Nephron progenitor cell (in vitro differentiated cells): ENCODE measurements at places on chromosomes 3 and 15.

GRCh38 chr15:80822256-80822655 is 43.1 kb downstream of the CEMIP start:
- no peak for DNase-seq

GRCh38 chr3:60703008-60703407 is 548.2 kb downstream of the FHIT start:
- no peak for DNase-seq

- no peak for DNase-seq
Measured at GRCh38 chr3:157786211-157786610, 283.0 kb upstream of the VEPH1 start.

GRCh38 chr3:194886836-194887235 is 201.2 kb downstream of the FAM43A start:
- no peak for DNase-seq

GRCh38 chr15:69885173-69885955 is 212.4 kb downstream of the TLE3 start:
- DNase-seq: no peak

GRCh38 chr15:49462232-49462844 is 39.3 kb downstream of the FGF7 start:
- no peak for DNase-seq

- peak; percentile 65 for DNase-seq
Measured at GRCh38 chr3:51955893-51956770, 951 bp downstream of the GPR62 start.

DNA sequence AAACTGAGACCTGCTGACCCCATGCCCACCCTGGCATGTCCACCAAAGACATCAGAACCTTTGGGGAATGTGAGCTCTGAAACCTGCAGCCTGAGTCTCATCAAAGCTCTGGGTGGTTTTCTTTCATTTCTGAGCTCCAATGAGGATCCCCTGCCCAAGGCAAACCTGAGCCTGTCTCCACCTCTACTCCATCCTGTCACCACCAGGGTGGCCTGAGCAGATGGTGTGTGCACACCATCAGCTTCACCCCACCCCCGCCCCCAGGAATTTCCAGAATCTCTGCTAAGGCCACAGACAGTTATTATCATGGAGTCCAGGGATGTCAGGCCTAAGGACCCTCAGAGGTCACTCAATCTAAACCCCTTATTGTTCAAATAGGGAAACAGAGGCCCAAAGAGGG is 1.3 kb downstream of the XIRP1 start:
- no peak for DNase-seq

DNA sequence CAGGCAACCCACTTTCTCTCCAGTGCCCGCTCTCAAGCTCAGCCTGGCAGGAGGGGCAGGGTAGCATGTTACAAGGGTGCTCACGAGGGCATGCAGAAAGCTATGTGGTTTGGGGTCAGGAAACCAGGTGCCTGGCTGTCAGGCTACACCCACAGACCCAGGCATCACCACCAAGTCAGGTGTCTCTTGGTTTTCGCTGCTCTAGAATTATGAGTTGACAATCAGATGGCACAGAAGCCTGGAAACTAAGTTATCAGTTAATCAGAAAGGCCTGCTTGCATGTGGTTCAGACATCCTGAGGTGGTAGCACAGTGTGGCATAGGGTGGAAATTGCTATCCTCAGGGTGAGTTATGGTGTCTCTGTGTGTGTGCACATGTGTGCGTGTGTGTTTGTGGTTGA is 16.2 kb upstream of the CCR9 start:
- no peak for DNase-seq

- no peak for DNase-seq
Measured at GRCh38 chr3:37964716-37965115, 25.9 kb upstream of the VILL start.

DNA sequence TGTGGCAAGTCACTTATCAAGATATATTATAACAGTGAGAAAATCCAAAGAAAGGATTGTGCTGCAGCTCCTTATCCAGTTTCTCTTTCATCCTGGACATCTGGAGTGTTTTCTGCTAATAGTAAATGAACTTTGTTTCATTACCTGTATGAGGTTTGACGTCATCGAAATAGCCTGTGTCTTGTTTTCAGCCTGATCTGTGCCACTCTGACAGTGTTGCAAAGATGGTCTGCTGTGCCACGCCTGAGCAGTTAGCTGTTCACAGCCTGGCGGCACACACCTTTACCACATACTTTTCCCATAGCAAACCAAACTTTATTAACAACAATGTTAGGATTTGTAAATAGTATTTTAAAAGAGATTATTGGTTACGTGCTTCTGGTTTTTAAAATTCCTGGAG is 34.0 kb downstream of the YEATS2 start:
- DNase-seq: no peak

- no peak for DNase-seq
Measured at GRCh38 chr3:79032686-79033318, 735.0 kb downstream of the ROBO1 start.

GRCh38 chr3:37479981-37480380 is 305.6 kb upstream of the LRRFIP2 start:
- DNase-seq: no peak

DNA sequence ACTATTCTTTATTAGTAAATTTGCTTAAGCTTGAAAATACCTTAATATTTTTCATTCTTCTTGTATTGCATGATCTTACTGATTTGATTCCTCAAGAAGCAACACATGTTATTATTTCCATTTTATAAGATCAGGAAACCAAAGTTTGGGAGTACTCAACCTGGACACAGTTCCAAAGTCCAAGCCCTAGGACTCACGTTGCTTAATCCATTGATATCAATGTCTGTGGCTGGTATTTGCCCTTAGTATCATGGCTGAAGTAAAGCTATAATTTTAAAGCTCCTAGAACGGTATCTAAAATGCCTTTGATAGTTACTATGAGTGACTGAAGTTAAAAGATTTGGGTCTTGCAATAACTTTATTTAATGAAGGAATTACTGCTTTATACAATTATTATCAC is 1045.3 kb downstream of the TUSC7 start:
- DNase-seq: no peak

DNA sequence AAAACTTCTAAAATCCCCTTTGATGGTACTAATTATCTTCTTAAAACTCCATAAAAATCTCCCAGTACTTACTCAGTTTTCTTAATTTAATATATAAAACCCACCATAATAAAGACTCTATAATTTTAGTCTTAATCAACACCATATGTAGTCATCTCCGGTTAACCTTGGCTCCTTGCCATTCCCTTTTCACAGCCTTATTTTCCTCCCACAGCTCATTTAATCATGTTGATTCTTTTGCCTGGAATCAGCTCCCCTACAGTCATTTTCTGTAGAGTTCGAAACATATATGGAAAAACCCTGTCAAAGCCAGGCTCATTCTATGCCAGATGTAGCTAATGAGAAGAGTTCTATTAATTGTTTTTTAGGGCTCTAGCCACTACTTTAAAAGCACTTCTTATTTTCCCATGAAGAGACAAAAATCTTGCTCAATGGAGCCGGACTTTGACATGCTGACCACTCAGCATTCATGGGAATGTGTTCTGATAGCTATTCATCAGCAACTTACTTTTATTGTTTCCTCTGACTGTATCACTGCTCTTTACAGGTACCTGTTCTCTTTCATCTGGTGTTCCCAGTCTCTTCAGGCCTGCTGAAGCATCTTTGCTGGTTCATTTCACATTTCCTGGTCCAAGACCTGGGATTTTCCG is 573.4 kb downstream of the NAALADL2 start:
- no peak for DNase-seq

DNA sequence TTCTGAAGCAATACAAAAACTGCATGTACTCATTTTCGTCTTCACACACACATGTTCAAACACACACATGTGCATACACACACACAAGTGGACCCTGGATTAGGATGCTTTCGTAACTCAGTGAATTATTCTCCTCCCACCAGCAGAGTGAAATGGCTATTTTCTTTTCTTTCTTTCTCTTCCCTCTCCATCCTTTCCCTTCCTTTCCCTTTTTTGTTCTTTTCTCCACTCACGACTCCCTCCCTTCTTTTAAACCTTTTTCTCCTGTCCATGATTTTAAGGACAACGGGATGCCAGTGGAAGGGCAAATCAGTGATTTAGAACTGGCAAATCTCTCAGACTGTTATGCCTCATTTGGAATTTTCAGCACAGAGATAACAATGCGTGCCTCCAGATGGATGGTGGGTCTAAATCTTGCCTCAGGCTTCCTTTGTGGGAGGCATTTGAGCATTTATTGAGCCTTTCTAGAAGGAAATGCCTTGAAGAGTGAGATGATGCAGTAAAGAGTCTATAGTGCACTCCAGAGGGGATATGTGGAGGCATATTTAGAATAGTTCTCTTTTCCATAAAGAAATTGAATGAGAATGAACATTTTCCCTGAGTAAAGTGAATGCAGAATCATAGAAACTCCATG is 130.4 kb upstream of the SLC7A14 start:
- no peak for DNase-seq

- DNase-seq: no peak
Measured at GRCh38 chr3:46123646-46124045, 84.5 kb downstream of the CCR1 start.

- peak; percentile 60 for DNase-seq
Measured at GRCh38 chr3:194686816-194687637, 1.3 kb downstream of the FAM43A start.

- DNase-seq: no peak
Measured at GRCh38 chr3:58074997-58075396, 66.8 kb downstream of the FLNB start.

DNA sequence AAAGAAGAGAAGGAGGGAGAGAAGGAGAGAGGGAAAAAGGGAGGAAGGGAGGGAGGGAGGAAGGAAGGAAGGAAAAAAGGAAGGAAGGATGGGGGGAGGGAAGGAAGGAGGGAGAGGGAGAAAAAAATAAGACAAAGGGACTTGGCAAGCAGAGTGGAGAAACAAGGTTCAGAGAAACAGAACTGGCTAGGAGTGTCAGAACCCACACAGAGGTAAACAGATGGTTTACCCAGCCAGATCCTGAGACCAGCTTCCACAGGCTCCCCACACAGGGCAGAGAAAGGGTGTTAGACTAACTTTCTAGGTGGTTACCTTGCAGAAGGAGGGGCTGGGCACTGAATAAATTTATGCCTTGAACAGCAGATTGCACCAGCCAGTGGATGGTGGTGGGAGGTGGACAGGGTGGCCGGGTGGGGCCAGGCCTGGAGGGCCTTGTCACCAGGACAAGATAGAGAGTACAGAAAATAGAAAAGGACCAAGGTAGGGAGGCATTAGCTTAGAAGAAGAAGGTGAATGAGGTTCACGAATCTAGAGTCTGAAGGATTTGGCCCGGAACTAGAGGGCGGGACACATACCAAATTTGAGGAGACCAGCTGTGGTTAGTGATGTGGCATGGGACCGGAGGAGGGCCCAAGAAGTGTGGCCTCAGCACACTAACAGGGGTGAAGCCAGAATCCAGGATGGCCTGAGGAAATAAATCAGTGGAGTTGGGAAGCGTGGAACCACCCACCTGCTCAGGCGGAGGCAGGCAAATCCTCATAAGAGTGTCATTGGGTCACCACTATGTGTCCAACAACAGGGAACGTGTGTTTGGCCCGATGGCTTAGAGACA is 1.2 kb upstream of the TM4SF1 start:
- no peak for DNase-seq

DNA sequence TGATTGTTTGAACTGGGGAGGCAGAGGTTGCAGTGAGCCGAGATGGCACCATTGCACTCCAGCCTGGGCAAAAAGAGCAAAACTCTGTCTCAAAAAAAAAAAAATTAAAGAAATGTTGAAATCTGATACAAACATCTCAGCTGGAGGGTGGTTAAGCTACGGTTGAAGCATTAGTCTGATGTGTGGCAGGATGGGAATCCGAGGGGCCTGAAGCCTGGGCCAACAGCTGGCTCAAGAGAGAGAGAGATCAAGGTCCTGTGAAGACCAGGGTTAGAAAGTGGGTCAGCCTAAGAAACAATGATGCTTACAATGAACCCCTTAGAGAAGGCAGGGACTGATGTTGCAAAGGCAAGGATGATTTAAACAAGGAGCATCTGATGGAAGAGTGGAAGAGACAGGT is 69.8 kb downstream of the CD200R1L start:
- no peak for DNase-seq

- DNase-seq: no peak
Measured at GRCh38 chr3:13064964-13065363, 8.3 kb downstream of the IQSEC1 start.

DNA sequence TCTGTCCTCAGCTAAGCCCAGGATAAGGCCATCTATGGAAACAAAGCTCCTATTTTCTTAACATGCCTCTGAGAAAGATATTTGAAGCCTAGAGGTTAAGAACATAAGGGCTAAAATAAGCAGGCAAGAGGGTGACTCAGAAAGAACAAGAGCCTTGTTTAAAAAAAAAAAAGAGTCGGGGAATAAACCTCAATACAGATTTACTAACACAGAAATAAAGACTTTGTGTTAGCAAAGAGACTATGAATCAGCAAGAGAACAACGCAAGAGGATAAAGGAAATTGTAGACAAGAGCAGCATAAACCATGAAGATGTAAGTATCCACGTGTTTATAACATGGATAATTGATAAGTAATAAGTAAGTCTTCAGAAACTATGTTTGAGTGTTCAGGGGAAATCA is 36.0 kb downstream of the RAB27A start:
- DNase-seq: no peak

DNA sequence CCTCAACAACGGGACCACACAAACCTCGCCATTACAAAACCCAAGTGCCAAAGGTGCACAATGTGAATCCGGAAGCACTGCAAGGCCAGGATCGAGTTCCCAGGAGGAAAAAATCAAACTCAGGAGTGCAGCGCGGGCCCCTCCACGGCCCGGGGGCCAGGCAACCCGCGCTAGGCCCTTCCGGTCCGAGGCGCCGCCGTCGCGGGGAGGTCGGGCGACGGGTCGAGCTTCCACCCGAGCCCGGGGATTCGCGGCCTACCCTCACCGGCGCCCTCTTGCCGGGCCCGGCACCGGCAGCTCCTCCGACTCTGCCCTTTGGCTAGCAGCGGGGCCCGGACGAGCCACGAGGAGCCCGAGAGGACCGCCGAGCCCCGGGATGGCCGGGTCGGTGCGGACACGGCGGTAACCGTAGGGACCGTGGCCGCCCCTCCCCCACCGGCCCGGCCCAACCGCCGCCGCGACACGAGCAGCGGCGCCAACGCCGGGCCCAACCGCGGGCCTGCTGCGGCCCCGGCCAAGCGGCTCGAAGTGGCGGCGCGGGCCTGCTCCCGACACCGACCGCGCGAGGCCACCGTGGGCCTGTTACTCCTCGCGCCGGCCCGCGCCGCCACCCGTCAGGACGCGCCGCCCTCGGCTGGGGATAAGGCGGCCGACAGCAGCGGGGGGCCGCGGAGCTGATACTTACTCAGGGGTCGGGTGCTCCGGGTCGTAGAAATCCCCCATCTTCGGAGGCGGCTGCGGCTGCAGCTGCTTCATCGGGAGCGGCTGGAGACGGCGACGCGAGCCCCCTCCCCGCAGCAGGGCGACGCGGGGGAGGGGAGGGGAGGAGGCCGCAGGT is 525 bp downstream of the SETD2 start:
- peak; percentile 64 for DNase-seq

DNA sequence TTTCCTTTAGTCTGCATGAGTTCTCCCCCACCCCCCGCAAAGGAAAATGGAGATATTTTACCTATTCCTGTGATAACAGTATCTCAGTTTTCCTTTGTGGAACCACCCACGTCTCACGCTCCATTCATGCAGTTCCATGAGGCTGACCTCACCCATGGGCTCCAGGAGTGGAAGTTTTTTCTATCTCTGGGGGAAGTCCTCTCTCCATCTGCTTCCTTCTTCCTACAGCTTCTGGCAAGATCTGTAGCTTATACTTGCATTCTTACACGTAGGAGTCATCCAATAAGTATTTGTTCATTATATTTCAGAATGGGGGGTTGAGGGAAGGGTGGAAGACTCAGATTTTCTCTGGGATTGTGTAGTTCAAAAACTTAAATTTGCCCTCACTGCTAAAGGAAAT is 5.8 kb upstream of the GLCE start:
- DNase-seq: no peak

- no peak for DNase-seq
Measured at GRCh38 chr3:157423337-157423736, 13.3 kb upstream of the PTX3 start.
